ENCODE measurements at places on chromosomes 7 and 10.
A peak's percentile ranks its signal among the peaks of the same experiment; 100 is the strongest.

DNA sequence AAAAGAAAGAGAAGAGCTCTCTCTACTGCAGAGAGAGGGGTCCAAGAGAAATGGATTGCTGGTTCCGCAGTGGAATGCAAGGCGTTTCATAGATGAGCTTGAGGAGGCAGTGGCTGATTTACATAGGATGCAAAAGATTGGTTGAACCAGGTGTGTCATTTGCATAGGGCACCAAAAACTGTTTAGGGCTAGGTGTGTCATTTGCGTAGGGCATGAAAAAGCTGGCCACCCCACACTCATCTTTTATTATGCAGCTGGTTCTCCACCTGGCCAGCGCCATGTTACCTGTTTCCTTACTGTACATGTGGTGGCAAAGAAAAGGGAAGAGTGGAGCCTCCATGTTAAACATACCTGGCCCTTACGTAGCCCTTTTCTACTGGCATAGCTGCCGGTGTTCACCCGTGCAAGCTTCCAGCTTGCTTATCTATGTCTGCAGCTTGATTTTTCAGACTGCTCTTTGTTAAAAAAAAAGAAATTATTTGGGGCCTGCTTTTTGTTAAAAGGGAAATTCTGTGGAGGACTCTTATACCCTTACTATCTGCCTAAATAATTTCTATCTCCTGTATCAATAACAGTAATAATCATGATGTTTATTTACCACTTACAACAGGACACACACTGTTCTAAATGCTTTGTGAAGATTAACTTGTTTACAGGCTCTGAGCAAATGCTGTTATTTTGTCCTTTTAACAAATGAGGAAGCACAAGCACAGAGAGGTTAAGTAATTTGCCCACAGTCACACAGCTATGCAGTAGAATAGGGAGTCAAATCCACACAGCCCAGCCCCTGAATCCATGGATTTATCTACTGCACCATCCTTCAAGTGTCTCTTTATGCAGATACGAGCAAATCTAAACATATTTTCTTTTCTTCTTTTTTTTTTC lies 33.3 kb downstream of the CASP7 start:
- no peak for ATAC-seq

DNA sequence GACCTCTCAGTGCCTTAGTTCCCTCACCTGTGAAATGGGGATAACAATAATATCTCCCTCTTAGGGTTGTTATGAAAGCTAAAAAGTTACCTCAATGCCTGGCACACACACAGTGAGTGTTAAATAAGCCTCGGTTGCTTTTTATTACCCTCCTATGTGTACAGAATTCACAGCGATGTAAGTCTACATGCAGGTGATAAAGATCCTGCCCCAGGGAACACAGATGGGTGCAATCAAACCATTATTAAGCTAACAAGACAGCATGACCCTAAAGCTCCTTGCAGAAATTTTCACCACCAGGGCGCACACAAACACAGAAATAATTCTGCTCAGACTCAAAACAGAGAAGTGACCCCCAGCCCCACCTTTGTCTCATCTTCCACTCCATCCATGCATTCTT lies 261.9 kb downstream of the SNX10 start:
- no peak for ATAC-seq

GRCh38 chr7:98802088-98802780 lies 67.6 kb downstream of the TMEM130 start:
- peak; percentile 53 for ATAC-seq

DNA sequence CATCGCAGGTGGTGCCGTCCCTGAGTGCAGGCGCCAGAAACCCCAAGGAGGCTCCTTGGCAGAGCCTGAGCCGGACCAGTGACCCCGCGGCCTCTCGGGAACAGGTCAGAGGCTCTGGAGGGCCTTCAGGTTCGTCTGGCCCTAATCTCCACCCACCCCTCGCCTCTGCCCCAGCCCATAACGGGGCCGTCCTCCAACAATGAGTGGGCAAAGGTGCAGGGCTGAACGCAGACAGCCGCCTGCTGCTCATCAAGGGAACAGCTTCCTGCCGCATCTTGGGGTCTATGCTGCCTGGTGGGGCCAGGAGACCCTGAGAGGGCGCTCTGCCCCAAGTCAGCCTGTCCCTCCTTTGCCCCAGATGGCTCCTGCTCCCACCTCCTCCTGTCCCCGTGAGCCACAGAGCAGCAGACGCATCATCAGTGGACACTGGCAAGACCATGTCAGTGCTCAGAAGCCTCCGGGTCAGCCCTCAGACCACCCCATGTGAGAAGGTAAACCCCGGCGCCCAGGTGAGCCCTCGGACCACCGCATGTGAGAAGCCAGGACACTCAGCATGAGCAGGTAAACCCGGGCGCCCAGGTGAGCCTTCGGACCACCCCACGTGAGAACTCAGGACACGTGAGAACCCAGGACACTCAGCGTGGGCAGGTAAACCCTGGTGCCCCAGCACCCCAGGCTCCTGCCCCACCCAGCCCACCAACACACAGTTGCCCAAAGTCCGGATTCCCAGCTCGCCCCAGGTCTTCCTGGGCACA lies 142.0 kb downstream of the PTPRN2 start:
- ATAC-seq, result no peak

DNA sequence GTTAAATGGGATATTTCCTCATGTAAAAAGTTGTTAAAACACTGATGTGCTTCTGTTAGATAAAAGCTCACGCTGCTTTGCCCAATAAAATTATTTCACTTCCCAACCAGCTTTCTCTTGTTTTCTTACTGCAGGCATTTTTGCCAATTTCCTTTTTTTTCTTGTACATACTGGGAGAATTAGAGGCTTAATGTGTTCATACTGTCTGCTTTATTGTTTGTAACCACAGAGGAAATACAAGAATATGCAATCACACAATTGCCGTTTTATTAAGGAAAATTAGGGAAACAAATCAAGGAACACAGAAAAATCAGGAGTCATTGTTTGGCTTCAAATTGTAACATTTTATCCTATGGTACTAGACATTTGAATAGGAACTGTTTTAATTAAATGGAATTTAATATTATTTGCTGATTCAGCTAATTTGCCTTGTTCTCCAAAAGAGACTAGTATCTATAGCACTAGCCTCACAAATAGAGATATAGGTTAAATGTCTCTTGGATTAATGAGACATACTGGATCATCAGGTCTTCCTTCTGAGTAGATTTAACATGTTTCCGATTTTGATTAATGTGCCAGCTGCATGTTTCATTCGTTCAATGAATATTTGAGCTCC lies 6.4 kb upstream of the VWA2 start:
- no peak for ATAC-seq
